ENCODE measurements at places on chromosomes 7 and 10. TPM values are rescaled to one million over a fixed set of nuclear protein-coding genes. Genes with fewer than 3 reads are reported as not detected.

TFEC gene
- total RNA-seq, result 5.6 TPM

DNA sequence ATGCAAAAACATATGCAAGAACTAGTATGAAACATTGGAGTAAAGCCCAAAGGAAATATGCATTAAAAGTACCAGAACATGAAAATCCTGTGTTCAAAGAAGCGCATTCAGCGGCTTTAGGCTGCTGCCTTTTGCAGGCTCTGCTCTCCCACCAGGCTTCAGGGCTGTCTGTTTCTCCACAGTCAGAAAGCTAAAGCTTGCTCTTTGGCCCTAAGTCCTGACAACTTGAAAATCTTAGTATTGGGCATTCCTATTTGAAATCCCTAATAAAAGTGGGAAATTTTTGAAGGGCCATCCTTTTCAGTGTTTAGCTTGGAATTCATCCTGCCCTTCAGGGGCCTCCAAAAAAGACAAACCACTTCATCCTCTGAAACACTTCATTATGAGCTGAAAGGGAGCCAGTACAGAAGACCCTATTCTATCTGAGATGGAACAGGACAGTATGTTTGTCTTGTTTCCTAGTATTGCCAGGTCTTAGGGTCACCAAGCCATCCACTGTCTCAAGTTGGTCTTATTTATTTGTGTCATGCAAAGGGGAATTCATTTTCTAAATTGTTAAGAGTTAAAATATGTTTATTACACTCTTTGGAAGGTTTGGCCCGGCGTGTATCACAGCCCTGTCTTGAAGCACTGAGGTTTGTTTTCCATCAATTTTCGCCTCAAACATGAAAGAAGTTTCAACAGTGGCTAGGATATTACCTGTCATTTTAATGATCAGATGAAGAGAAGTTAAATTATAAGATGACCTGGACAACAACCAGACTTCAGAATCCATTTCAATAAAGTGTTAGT lies 326.3 kb upstream of the BMPER start:
- DNase-seq, result no peak

- DNase-seq, result no peak
These were observed 115.5 kb upstream of the STK17A start for GRCh38 chr7:43467406-43467805.

DNA sequence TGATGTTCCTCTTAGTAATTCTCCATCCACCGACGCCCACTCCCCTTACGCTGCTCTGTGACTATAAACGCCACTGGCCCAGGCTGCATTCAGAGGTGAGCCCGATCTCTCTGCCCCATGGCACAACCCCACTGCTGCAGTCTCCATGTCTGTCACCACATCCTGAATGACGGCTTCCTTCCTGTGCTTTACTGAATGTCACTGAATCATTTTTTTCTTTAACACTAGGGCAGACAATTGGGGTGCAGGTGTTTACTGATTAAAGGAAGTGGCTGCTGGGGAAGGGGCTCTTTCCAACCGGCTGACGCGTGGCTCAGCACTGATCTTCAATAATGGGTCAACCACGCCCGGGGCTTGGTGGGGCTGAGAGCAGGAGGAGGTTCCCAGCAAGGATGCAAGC lies 208.3 kb downstream of the USP6NL start:
- no peak for DNase-seq

TMEM213 gene
- not detected for total RNA-seq

DNA sequence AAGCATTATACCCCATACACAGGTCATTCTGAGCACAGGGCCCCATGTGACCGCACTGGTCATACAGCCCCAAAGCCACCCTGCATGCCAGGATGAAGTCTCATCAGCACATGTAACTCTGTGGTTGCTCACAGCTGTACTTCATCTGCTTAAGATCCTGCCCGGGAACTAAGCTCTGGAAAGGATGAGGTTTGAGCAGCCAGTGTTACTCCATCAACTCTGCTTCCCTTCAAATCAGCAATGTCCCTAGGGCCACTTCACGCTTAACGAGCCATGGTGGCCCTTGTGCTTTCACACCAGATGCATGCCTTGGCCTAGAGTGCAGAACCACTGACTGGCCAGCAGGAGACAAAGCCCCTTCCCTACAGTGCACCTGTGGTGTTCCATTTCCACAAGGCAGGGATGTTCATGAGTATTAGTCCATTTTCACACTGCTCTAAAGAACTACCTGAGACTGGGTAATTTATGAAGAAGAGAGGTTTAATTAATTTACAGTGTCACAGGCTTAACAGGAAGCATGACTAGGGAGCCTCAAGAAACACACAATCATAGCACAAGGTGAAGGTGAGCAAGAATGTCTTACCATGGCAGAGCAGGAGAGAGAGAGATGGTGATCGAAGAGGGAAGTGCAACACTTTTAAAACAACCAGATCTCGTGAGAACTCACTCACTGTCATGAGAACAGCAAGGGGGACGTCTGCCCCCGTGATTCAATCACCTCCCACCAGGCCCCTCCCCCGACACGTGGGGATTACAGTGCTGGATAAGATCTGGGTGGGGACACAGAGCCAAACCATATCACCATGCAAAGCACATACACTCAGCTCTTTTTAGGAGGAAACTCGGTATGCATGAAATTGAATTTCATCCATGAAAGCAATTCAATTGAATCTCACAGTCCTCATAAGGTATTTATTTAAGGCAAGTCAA lies 149.0 kb upstream of the CDCA7L start:
- DNase-seq, result no peak

EPHB4 gene
- 58.4 TPM for total RNA-seq
